ELR (cell line): ENCODE measurements at places on chromosomes 2 and 18.
A peak's percentile ranks its signal among the peaks of the same experiment; 100 is the strongest.

DNA sequence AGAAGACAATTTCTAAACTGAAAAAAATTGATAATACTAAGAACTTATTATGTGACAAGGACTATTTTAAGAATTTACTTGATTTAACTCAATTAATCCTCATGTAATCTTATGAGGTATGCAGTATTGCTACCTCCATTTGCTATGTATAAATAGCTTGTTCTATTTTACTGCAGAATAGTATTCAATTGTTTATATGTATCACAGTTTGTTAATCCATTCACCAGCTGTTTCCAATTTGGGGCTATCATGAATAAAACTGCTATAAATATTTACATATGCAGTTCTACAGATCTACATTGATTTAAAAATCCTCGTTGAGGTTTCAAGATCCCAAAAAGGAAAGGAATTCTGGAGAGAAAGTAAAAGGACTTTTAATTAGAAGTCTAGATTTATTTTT, 54.8 kb upstream of the DOCK10 start:
- DNase-seq: no peak

DNA sequence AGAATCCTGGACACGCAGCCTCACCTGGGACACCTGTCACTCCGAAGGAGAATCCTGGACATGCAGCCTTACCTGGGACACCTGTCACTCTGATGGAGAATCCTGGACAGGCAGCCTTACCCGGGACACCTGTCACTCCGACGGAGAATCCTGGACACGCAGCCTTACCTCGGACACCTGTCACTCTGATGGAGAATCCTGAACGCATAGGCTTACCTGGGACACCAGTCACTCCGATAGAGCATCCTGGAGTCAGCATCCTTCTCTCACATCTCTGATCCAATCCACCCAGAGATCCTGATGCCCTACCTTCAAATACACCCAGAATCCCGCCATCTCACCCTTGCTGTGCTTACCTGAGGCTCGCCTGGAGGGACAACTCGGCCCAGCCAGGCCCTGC, 154.9 kb downstream of the NDUFA10 start:
- no peak for DNase-seq

DNA sequence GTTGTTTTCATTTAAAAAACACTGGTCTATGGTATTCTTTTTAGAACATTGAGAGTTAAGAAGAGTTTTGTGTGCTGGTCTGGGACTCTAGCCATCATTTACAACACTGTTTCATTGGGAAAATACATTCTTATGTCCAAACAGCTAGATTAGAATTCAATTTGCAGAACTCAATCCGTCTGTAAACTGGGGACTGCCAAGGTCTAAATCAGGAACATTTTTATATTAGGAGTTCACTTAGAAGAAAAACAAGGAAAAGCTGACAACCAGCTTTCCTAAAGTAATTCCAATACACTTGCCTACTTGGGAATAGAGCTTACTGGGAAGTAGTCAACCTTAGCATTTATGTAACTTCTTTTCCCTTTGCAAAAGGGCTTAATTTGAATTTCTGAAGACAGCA, 91.5 kb upstream of the RNF152 start:
- no peak for DNase-seq

DNA sequence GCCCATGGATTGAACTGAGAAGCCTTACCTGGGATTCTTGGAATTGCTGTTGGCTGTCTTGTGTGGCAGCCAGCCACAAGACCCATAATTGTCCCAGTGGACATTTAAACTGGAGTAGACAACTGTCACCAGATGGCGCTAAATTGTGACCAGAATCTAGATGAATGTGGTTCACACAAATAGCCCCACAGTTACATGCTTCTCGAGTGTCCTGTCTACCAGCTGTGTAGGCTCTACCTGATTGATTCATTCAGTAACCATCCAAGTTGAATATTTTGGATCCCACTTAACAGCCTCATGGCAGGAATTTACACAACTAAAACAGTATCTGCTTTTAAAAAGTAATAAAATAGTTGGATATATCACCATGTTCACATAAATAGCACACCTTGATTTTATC, 73.2 kb downstream of the MAP4K4 start:
- peak; percentile 73 for DNase-seq

DNA sequence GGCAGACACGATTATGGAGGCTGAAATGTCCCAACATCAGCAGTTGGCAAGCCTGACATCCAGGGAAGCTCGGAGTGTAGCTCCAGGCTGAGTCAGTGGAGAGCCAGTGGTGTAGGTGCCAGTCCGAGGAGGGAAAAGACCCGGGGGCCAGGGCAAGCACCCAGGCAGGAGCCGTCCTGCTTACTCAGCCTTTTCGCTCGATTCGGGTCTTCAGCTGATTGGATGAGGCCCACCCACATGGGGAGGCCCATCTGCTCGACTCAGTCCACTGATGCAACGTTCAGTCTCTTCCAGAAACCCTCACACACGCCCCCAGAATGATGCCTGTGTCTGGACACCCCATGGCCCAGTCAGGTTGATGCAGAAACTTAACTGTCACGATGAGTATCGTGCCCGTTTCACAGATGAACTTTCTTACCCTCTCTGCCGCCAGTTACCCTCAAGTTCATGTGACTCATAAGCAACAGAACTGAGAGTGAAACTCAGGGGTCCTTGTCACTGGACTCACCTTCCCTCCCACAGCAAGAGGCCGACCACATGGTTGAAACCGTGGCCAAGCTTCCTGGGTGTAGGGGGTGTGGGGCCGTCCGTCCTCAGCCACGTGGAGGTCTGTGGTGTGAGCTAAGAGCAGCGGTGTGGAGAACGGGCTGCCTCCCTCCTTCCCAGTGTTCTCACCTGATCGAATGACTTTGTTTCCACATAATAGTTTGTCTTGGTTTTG, 197.4 kb upstream of the HDAC4 start:
- DNase-seq: no peak

- peak; percentile 20 for DNase-seq
Observed at GRCh38 chr2:88683160-88684021, 8.1 kb upstream of the RPIA start.

DNA sequence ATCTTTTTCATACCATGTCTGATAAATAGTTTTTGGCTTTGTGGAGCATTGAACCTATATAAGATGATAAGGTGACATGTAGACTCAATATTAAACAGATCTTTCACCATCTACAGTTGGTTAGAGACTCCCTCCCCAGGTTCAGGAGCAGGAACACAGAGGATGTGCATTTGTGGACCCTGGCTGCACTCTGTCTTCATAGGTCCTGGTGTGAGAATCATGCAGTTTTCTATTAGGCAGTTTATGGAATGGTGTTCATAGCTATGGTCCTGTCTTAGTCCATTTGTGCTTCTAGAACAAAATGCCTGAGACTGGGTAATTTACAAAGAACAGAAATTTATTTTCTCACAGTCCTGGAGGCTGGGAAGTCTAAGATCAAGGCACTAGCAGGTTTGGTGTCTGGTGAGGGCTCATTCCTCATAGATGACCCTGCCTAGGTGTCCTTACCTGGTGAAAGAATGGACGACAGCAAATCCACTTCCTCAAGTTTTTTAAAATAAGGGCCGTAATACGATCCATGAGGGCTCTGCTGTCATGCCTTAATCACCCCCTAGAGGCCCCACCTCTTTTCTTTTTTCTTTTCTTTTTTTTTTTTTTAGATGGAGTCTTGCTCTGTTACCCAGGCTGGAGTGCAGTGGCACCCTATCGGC, 35.3 kb upstream of the FAM98A start:
- DNase-seq: no peak

DNA sequence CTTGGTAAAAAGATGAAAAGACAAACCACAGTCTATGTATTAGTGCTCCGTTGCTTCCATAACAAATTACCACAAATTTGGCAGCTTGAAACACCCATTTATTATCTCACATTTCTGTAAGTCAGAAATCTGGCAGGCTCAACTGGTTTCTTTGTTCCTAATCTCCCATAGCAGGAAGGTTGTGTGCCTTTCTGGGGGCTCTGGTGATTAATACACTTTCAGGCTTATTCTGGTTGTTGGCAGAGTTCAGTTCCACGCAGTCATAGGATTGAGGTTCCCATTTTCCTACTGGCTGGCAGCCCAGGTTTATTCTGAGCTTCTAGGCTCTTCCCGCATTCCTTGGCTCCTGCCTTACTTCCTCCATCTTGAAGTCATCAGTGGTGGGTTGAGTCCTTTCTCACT, 189.3 kb downstream of the ANAPC1 start:
- peak; percentile 55 for DNase-seq

DNA sequence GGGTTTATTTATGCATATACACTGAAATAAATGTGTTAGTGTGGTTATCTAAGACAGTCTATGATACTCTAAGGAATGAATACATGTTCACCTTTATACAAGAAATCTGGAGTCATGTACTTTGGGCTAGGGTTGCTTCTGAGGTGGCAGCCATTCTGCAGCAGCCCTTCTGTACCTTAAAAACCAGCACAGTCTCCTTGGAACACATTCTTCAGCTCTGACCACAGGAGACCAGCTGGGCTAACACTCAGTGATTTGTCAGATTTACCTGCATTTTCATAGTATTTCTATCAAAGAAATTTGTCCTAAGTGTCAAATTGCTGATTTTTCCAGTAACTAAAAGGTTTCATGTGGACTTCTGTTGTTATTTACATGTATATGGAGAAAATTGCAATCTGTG, 167.7 kb downstream of the CAMKMT start:
- DNase-seq: peak; percentile 13

DNA sequence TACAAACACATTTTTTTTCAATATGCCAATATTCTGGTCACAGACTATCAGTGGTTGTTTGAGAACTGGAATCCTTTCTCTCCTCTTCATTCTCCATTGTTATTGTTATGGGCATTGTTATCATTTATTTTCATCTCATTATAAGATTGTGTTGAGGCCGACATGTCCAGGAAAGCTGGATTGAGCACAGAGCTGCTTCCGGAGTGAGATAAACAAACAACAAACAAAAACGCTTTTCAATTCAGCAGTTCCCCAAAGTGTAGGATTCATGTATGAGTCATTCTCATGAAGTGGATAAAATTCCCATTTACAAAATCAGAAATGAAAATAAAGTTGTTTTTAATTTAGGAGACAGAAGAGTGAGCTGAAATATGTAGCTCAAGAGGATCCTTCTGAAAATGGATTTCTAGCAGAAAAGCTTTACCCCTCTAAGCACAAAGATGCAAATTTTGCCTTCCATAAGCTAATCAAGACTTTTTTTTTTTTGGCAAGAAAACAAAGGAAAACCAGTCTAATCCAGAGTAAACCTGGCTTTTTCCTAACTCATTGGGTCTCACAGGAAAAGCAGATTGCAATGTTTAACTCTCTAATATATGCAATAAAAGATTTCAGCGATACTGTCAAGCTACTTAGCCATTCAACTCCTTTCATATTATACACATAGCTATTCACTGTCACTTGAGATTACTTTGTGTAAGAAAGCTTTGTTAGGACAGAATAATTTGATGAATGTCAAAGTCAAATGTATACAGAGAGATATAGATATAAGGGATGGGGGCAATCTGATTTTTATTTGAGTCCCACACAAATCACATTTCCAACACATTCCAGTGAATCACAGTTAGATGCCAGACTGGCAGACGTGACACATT, 1441.7 kb upstream of the CELF4 start:
- DNase-seq: no peak

DNA sequence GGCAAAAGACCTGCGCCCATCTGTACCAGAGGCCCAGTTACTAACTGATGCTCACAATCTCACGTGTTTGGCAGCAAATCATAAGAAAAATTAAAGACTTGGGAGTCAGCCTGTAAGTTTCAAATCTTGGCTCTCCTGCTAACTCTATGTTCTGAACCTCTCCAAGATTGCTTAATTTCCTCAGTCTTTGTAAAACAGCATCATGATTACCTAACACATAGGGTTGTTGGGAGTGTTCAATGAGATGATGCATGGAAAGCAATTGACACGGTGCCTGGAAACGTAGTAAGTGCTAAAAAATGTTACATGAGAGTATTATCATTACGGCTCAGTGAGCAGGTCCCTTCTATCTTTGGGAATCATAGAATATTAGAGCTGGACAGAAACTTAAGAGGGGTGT, 497.6 kb upstream of the TCF4 start:
- peak; percentile 9 for DNase-seq

- no peak for DNase-seq
Observed at GRCh38 chr2:42973726-42974125, 181.3 kb upstream of the HAAO start.

DNA sequence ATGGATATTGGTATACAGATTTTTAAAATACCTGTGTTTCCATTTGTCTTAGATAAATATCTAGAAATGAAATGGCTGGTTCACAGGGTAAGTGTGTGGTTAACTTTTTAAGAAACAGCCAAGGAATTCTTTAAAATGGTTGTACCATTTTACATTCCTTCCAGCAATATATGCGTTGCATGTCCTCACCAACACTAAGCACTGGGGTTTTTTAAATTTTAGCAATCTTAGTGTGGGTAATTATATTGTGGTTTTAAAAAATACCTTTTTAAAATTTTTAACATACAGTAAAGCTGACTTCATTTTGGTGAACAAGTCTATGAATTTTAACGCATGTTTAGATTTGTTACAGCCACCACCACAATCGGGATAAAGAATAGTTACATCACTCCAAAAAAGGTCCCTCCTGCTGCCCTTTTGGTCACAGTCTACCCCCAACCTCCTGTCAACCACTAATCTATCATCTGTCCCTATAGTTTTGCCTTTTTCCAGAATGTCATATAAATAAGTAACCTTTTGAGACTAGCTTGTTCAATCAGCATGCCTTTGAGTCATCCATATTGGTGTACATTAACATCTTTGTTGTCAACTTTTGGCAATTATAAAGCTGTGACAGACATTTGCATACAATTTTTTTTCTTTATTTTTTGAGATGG, 128.1 kb upstream of the MSTN start:
- no peak for DNase-seq

GRCh38 chr2:165843351-165843750, 49.3 kb upstream of the GALNT3 start:
- DNase-seq: no peak

GRCh38 chr18:14974088-14974487, 226.1 kb downstream of the ANKRD30B start:
- DNase-seq: no peak

- DNase-seq: no peak
Observed at GRCh38 chr2:98478088-98478551, 33.5 kb downstream of the INPP4A start.

GRCh38 chr2:208320686-208321085, 54.6 kb downstream of the PIKFYVE start:
- no peak for DNase-seq

DNA sequence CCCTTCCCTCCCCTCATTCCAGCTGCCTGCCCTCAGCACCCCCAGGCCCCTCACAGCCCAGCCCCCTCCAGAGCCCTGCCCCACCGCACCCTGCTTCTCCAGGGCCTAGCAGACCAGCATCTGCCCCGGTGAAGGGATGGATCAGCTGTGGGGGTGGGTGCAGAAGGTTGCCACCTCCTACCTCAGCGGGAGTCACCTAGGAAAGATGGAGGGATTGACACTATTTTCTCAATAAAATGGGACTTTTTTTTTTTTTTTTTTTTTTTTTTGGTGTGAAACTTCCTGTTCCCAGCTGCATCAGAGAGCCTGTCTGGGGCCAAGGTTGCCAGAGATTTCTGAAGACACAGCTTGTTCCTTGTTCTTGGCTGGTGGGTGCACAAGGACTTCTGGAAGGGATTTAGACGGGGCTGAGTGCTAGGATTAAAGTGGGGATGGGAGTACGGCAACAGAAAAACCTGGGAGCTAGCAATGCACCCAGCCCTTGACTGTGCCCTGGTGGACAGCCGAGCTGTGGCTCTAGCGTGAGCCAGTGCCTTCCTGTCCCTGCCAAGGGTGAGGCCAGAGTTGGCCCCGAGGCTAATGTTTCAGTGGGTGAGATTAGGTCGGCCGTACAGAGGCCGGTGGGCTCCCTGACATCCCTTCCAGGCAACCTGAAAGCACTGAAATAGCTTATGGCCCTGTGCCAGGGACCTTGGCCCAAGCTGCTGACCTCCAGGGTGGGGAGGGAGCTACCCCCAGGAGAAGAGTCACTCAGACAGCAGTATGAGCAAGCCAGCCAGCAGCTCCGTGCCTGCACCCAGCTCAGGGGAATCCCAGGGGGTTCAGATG, 4.6 kb downstream of the B3GNT7 start:
- DNase-seq: peak; percentile 76
